ENCODE measurements at places on chromosomes 2 and 18.

DNA sequence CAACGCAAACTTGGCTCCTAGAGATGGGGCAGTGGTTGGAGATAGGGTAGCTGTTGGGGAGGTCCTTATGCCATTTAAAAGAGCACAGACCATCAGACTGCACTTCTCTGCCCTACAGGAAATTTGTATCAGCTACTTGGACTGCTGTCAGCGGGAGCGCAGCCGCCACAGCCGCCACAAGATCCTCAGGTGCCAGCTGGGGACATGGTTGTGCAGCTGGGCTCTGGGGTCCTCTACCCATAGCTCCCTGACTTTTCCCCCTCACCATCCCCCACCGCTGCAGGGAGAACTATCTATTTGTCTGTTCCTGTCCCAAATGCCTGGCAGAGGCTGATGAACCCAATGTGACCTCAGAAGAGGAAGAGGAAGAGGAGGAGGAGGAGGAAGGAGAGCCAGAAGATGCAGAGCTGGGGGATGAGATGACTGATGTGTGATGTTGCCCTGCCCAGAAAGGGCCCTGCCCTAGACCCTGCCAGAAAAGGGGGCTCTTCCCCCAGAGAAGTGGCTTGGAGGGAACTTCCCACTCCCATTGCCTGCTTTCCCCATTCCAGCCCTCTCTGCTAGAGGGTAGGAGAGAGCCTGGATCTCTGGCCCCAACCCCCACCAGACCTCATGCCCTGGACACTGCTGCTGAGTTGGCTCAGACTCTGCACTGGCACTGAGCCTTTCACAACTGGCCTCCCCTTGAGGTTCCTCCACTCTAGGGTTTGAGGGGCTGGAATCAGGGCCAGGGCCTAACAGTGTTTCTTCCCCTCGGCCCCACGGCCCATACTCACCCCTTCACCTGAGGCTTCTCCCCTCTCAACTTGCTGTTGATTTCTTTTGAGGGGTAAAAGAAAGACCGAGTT is 7.3 kb downstream of the PRADC1 start:
- DNase-seq, result no peak

DNA sequence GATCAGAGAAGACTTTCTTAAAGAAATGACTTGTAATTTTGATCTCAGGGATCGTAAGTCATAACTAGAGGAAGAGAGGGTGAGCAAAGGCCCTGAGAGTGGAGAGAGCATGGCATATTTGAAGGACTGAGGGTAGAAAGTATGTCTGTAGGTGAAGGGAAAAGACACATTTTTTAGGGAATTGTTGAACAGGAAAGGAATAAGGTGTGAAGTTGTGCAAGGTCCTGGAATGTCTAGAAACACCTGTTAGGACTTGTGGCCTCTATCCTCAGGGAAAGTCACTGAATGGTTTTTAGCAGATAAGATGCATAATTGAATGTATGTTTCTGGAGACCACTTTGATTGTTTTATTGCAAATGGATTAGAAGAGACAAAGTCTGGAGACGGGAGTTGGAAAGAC is 62.5 kb upstream of the ACTR3 start:
- DNase-seq, result no peak

- DNase-seq, result no peak
Measured at GRCh38 chr18:31555971-31556747, 35.5 kb upstream of the TTR start.

GRCh38 chr2:1246239-1246638 is 167.0 kb upstream of the TPO start:
- no peak for DNase-seq

DNA sequence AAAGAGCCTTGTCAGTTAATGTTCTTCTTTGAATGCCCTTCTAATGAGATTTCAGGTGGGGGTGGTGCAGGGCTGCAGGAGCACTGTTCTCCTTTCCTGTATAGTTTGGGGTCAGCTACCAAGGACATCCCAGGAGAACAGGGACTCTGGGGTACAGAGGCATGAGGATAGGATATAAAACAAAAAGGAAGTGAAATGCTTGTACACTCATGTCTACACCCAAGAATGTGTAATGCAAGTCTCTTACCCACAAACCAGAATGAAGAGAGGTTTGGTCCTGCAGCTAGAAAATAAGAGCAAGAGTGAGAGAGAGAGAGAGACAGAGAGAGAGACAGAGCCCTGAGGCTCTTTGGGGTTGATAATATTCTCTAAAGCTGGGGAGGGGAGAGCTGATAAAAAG is 151.8 kb upstream of the KCTD1 start:
- DNase-seq, result no peak

DNA sequence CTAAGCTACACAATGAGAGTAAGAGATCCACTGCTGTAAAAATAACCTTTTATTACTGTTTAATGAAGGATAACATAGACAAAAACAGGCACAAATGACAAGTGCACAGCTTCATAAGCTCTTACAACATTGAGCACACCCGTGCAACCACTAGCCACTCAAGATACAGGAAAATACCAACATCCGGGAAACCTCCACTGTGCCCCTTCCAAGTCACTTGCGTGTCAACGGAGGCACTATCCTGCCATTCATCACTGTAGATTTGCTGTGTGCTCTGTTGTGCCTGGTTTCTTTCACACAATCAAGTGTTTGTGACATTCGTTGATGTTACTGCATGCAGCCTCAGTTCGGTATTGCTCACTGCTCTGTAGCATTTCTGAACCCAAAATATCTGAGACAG is 292.9 kb upstream of the MYT1L start:
- DNase-seq, result no peak

GRCh38 chr2:174577967-174578589 is 19.5 kb downstream of the WIPF1 start:
- peak; percentile 30 for DNase-seq

DNA sequence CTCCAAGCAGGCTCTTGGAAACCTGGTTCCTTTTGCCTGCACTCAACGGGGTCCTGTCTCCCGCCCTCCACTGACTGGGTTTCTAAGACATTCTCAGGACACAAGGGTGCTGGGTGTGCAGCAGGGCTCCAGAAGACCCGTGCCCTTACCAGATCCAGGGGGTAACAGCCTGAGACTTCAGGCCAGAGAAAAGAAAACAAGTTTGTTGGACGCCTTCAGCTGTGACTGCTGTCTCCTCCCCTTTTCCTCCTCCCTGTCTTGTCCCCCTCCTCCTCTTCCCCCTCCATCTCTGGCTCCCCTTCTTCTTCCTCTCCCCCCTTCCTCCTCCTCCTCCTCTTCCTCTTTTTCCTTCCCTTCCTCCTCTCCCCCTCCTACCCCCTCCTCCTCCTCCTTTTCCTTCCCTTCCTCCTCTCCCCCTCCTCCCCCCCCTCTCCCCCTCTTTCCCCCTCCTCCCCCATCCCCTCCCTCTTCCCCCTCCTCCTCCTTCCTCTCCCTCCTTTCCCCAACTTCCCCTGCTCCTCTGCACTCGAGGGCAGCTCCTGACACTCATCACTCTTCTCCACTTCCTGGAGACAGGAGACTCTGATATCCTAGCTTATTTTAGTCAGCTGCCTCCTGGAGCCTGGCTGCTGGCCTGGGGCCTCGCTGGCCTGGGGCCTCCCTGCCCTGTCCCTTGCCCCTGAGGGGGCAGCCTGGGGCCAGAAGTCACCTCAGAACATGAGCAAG is 12.4 kb downstream of the ADRA2B start:
- DNase-seq, result no peak
